ENCODE measurements at places on chromosomes 7 and 10.

- no peak for DNase-seq
These were observed 204.3 kb downstream of the PTEN start for GRCh38 chr10:88067737-88068136.

- DNase-seq, result no peak
These were observed 9.5 kb downstream of the ABCB1 start for GRCh38 chr7:87591211-87591610.

DNA sequence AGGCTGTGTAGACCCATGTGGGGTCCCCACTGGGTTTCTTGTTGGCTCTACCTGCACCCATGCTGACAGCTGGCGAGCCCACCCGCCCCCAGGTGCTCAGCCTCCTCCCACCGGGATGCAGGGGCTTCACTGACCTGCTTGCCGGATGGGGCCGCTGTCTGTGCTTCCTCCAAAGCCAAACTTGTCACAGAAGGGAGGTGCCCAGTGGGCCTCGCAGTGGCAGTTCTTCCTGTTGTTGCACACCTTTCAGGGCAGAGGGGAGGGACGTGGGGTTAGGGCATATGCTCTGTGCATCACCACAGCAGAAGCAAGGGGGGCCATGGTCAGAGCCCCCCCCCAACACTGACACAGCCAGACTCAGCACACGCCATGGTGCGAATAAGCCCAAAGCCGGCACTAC is 146.5 kb downstream of the FANK1 start:
- DNase-seq, result no peak

DNA sequence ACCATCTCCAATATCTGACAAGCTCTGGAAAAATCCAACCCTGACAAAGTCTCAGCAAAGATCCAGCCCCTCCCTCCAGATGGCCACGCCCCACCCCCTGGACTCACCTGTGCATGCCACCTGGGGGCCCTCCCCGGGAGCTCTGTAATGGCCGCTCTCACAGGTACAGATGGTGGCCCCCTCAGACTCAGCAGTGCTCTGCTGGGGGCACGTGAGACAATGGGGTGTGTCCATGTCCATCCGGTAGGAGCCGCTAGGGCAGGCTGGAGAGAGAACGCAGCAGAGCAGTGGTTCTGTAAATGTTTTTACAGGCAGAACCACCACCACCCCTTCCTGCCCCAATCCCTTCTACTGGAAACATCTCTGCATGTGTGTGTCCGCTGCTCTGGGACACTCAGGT is 9.5 kb downstream of the EPHA1 start:
- no peak for DNase-seq

DNA sequence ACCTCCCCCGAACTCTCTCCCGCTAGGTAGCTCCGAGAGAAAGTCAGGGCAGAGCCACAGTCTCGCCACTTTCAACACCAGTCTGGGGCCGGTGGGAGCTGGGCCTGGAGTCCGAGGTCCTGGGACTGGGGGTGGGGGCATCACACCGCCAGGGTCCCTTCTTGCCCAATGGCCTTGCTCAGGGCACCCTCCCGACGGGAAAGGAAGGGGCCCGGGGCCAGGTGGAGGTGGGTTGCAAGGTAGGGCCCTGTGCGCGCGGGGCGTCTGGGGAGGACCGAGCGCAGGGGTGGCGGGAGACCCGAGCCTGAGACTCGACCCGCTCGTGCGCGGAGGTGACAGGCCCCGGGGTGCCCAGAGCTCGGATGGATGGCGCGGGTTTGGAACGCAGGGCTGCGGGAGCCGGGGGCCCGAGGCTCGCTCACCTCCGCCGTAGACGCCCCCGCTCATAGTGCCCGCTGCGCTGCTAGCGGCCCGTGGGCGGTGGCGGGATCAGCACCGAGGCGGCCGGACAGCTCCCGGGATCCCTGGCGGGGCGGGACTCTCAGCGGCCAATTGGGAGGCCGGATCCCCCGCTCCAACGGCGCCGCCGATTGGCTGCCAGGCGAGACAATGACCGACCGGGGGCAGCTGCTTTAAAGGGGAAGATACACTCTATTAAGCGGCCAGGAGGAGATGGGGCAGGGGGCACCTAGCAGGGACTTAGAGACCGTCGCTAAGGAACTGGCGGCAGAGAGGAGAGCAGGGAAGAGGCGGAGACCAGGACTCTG is at the start of gene ACTL6B:
Gene ACTL6B, minus strand, starts transcription at position 541 of the 767 bp plus-strand sequence. Its CDS starts 94 bp downstream, at position 447.
- DNase-seq, result peak; percentile 11

DNA sequence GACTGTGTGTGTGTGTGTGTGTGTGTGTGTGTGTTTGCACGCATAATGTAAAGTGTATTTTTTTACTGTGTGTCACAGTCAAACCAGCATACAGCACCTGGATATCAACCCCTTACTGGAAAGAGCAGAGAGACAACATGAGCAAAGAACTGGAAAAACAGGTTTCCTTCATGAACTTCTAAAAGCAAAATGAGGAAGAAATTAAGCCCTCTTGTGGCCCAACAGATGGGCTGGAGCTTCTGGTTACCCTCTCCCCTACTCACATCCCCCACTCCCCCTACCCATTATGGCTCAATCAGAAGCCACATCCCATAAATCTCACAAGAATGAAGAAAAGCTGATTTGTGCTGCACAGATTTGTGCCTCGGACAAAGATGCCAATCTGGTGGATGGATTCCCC is 36.2 kb downstream of the PDE1C start:
- DNase-seq, result no peak

DNA sequence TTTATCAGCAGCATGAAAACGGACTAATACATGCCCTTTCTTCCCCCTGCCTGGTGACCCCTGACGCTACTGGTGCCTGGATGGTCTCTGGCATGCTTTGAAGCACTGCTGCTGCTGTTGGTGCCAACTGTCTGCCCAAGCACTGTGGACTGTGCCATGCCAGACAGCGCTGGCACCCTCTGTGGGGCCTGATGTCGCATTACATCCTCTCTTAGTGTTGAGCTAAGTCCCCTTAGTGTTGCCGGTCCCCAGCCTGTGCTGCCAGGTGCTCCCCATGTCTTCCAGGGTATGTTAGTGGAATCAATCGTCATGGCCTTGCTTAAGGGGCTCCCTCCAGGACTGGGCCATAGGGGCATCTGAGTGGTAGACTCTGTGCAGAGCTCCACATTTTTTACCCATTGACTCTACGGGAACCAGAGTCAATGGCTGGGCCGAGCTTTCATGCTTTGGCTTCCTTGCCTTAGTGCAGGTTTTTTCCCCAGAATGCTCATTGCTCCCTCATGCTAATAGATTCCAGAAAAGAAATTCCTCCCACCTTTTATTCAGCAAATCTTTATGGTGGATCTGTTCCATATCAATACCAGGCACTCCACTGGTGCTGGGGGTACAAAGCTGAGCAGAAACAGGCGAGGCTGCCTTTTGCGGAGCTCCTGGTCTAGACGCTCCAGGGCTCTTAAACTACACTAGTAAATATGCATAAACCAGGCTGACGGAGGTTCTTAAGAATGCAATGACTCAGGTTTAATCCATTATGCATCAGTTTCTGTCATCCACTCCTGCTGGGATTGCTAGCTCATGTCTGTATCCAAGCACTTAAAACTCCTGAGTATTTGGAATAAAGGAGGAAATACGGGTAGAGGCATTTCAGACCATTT is 21.8 kb upstream of the MRC1 start:
- no peak for DNase-seq

- no peak for DNase-seq
These were observed 45.8 kb upstream of the BTBD16 start for GRCh38 chr10:122225330-122225729.

DNA sequence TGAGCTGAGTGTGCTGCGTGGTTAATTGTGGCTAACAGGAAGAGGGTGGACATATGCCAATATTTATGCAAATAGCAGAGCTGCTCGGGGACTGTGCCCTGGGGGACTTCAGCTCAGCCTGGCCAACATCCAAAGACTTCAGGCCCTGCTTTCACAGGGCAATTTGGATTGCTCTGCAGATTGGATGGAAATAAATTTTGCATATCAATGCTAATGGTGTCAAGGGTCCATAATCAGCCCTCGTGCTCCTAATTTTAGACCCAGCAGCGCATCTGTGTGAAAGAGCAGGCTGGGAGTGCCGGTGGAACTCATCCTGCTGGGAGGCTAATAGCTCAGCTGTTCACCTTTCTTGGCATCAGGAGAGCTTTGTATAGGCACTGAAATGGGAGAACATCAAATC is 270.1 kb downstream of the TCERG1L start:
- no peak for DNase-seq
